Foreskin keratinocyte (primary cell): ENCODE measurements at places on chromosomes 6 and 20.

DNA sequence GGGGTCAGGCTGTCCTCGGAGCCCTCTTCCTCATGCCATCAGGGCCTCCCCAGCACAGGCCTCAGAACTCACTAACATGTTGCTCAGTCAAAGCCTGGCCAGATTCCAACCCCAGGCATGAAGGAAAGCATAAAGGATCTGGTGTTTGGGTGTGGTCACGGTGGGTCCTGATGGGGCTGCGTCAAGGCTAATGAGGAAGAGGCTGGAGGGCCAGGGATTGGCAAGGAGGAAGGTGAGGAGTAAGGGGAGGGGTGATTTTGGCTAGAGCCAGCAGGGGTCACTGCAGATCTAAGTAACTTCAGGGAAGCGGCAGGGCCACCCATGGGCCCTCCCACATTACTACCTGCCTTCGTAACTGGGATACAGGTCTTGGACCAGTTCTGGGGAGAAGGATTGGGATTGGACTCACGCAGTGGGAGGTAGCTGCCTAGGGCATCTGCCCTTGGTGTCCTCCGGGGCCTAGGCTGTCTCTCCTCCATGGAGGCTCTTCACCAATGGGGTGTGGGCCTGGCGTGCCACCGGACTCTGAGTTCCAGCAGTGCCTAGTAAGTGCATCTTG is 36.2 kb upstream of the MRPS18A start:
- peak; percentile 57 for DNase-seq

- peak; percentile 69 for DNase-seq
Observed at GRCh38 chr6:77089776-77090175, 373.5 kb downstream of the HTR1B start.

GRCh38 chr6:162580619-162581018 is 146.9 kb downstream of the PRKN start:
- DNase-seq, result no peak

DNA sequence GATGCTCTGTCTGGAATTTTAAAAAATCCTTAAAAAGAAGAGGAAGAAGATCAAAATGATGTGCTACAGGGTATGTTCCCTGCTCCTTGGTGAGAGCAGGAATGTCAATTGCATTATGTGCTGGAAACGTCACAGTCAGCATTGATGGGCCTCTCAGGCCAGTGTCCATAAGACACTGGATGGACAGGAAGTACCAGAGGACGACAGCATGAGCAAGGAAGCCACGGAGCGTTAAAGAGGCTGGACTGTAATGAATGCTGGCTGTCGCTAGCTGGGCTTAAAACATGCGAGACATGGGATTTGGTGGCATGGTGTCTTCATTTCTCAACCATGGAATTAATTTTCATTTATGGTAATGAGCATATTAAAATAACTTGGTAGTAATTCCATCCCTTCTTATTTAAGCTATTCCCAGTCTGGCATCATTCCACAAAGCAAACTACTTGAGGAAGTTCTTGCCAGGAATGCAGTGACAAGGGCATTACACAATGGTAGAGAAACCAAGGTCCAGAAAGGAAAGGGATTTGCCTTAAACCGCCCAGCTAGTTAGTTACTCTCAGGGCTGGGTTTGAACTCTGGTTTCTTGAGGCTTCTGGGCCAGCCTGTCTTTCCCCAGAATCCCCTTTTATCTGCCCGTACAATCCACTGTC is 166.6 kb upstream of the SOX4 start:
- no peak for DNase-seq

DNA sequence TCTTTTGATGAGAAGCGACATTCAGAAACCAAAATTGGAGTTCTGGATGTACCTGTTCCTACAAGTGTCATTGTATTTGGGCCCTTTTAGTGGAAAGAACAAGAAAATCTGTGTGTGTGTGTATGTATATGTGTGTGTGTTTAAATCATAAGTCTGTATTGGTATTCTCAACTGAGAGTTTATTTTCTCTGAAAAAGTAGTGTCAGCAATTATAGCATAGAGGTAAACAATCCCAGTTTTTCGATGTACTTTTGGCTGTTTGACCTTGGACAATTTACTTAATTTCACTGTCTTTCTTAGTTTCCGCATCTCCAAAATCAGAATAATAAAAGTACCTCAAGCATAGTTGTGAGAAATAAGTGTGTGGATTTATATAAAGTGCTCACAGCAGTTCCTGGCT is 57.2 kb downstream of the EYA4 start:
- DNase-seq, result no peak

DNA sequence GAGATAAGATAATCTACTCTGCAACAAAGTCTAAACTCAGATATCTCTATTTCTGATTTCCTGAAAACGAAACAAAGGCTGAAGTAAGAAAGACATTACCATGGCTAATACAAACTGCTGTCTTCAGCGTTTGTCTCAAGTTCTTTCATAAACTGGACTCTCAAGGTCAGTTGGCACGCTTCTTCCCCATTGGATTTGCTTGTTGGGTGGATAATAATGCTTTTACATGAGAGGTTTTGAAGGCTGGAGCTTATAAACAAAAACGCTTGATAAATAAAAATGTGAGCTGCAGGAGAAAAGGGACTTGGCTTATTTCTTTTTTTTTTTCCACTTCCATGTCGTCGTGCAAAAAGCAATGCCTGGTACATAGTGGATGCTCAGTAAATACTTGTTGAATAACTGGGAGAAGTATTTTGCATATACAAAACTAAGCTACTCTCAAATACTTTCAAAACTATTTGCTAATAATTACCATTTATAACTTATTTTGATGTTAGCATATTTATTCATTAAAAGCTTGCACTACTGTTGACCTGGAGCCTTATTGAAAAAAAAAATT is 65.7 kb upstream of the EEF1A1 start:
- no peak for DNase-seq

GRCh38 chr6:79391480-79391879 is 145.8 kb downstream of the LCA5 start:
- DNase-seq, result no peak

DNA sequence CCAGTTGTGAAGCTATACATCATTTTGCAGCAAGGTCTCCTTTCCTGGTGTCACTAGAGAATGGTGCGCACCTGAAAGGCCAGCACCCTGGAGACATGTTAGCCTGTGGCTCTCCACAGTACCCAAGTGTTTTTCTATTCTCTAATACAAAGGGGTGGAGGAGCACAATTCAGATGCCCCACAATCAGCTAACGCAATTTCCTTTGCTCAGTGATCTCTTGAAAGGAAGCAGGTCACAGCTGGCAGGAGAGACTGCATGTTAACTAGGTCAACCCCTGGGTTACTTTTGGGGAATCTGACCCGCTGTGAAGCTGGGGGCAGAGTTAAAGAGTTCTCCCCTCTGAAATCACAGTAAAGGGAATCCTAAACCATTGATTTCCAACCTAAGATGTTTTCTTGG is 92.5 kb downstream of the B3GAT2 start:
- DNase-seq, result no peak

- DNase-seq, result no peak
Observed at GRCh38 chr6:161359618-161359945, 85.7 kb upstream of the AGPAT4 start.

- no peak for DNase-seq
Observed at GRCh38 chr6:39702265-39702664, 22.9 kb downstream of the KIF6 start.

- DNase-seq, result no peak
Observed at GRCh38 chr20:6299456-6299855, 176.6 kb upstream of the FERMT1 start.

GRCh38 chr6:4017834-4018170 is 61.1 kb downstream of the FAM217A start:
- no peak for DNase-seq

DNA sequence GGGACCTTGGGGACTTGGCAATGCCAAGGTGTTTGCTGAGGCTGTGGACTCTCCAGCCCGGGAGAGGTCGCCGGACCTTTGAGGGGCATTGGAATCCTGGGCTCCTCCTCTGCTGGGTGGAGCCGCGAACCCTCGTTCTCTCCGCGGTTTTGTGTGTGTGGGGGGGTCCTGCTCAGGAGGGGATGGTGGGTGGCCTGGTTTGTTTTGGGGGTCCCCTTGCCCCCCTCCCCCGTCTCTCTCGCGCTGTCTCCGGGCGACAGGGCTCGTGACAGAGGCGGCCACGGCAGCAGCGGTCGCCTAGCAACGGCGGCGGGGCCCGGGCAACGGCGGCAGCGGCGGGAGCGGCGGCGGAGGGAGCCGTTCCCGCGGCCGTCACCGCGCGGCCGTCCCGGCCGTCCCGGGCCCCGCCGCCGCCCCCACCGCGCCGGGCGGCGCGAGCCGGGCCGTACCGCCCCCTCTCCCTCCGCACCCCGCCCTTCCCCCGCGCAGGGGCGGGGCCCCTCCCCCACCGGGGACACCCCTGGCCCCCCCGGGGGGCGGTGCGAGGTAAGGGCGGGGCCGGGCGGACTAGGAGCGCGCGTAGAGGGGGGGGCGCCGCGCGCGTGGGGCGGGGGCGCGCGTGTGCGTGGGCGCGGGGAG is 7.8 kb downstream of the SYNGAP1 start:
- no peak for DNase-seq

DNA sequence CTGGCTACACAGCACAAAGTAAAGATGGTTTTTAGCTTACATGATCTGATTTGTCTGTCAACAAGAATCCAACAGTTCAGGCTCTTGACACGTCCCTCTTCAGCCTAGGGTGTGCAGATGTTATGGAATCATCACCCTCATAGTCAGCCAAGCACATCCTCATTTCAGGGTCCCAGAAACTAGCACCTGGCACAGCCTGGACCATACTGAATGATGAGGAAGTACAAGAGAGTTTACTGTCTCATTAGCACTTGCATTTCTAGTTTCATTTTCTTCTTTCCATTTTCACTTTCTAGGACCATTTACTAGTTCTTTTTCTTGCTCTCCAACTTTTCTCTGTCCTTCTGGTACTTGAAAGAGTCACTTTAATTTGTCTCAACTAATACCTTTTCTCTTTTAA is 6.5 kb downstream of the RIPOR2 start:
- no peak for DNase-seq

DNA sequence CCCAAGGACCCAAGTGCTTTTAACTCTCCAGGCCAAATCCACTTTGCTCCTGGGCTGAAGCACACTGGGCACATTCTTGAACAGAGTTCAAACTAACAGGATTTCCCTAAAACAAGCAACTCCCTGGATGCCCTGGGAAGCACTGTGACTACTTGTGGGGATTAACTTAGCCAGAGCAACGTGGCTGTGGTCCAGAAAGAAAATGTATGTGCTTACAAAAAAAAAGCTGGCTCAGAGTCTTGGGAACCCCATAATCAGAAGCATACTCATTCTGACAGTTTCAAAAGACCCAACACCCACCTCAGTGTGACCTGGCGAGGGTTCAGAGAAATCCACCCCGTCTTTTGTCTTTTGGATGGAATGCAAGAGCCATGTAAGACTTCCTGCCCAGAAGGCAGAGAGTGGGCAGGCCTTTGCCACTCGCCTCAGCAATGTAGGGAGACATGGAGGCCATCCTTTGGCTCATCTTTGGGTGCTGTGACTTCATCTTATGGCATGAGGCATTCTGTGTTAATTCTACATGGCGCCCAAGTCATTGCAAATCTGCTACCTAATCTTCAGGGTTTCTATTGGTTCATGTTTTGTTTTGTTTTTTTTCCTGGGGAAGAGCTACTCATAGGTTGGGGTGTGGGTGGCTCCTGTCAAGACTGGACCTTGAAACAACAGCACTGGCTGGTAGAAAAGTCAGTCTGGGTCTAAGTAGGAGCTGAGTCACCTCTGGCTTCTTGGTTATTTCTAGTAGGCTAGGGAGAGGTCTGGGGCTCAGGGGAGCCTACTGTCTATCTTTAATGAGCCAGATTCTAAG is 248.6 kb upstream of the SUPT3H start:
- peak; percentile 64 for DNase-seq

- DNase-seq, result peak; percentile 30
Observed at GRCh38 chr20:50710492-50711063, 19.2 kb upstream of the RIPOR3 start.

- DNase-seq, result no peak
Observed at GRCh38 chr6:89375427-89376267, 23.1 kb upstream of the UBE2J1 start.

DNA sequence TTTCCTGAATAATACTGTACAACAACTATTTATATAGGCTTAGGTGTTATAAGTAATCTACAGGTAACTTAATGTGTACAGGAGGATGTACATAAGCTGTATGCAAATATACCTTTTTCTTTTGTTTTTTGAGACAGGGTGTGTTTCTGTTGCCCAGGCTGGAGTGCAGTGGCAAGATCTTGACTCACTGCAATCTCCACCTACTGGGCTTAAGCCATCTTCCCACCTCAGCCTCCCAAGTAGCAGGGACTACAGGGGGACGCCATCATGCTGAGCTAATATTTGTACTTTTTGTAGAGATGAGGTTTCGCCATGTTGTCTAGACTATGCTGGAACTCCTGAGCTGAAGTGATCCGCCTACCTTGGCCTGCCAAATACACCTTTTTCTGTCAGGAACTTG is 191.7 kb upstream of the ZNF217 start:
- DNase-seq, result no peak

DNA sequence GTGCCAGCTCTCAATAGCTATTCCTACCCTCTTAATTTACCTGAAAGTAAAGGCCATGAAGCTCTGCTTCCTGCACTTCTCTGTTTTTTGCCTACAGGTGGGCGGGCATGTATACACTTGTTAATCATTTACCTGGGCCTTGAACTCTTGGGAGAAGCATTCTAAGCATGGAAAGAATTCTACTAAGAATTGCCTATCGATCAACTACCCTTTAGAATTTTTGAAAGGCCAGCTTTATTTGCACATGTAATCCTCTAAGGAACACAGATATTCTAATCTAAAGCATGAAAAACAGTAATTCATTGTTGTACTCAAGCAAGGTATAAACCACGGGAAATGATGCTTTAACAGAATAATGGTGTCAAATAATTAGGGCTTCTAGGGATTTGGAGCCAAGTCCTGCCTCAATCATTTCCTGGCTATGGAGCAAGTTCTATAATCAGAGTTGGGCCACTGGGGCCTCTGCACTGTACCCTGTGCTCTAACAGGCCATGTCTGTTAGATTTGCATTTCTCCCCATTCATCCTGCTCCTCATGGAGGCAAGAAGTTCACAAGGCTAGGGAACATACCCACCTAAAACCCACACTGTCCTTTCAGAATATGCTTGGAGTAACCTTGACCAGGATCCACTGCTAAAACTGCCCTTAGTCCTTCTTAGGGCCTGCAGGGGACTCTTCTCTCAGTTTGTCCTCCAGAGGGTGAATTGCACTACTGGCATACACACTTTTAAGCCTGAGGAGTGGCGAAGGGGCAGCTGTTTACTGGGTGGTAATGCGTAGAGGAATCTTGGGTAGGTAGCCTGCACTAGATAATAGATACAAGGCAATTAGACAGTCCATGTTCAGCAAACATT is 276.4 kb upstream of the JAG1 start:
- DNase-seq, result no peak

GRCh38 chr20:4573564-4574355 is 147.9 kb upstream of the PRND start:
- peak; percentile 71 for DNase-seq

- no peak for DNase-seq
Observed at GRCh38 chr6:95599706-95600105, 22.4 kb downstream of the MANEA start.

- DNase-seq, result peak; percentile 55
Observed at GRCh38 chr20:47438464-47439381, 63.0 kb upstream of the NCOA3 start.

DNA sequence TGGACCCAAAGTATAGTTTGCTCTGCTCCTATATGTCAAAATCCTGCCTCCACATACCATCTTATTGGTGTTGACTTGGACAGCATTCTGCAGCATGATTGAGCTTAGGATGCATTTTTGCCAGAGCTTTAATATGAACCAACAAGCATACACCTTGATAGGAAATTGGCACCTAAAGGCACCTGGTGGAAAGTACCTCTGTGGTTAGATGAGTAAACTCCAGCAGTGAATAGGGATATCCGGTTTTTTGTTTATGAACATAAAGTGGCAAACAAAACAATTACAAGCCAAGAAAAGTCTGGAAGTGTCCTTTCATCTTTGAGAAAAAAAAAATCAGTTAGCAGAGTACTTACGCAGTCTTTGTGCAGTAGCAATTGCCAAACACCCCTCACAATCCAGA is 6.2 kb upstream of the CYP24A1 start:
- DNase-seq, result peak; percentile 90
